Activated T-helper 2 cell treated with anti-CD3 and anti-CD28 coated beads, Interferon-gamma antibody, Interleukin-2, Interleukin-4, amounts not matched to agents 10 μg/mL and 5 μg/mL and 100 μg/mL, durations not matched to agents 14 hours and 24 hours and 36 hours (primary cell): ENCODE measurements at places on chromosomes 13 and 19.

DNA sequence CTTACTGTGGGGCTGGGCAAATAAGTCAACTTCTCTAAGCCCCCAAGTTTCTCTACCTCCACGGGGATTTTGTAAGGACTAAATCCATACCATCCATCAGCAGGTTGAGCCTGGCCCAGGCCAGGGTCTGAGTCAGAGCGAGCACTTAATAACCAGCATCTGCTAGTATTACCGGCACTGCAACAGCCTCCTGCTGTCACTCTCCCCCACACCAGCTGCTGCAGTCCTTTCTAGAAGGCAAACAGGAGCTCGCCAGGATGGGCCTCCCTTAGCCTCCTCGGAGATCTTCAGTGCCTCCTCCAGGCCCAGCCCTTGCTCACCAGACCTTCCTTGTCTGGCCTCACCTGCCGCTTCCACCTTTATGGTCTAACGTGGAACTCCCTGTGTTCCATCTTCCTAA is 3.2 kb downstream of the NAPA start:
- DNase-seq = no peak

- no peak for DNase-seq
Observed at GRCh38 chr13:21557995-21558394, 46.0 kb downstream of the MICU2 start.

DNA sequence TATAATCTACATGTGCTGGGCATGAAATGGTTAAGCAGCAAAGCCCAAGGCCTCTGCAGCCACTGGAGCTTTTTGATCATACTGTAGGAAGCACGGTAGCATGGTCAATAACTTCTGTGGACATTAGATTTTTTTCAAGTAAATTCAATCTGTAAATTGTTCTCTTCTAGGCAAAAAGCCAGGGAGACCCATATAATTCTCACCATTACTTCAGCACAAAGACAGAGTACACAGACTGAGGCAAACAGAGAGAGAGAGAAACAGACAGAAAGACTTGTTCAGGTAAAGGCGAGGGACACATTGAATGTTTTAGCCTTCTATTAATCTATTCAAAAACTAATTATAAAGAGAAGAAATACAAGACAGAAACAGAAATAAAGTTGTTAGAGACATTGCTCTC is 349.4 kb downstream of the RFC3 start:
- DNase-seq = no peak

- no peak for DNase-seq
Observed at GRCh38 chr13:27772651-27773425, 19.4 kb upstream of the GSX1 start.

- DNase-seq = no peak
Observed at GRCh38 chr13:46303742-46304385, 83.2 kb downstream of the RUBCNL start.

DNA sequence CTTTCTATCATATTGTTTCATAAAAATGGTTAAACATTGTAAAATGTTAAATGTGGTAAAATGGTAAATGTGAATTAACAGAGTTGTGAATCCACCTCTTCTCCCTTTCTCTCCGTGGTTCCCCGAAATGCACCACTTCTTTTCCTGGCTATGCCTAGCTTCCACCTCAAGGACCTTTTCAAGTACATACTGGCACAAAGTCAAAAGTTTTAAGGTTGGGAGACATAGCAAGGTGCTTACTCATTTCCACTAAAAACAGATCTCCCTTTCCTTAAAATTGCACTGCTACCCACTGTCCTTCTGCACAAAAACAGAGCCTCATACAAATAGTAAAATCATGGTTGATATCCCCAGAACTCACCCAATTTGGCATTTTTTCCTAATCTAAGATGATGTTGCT is 558.2 kb downstream of the SLITRK6 start:
- DNase-seq = no peak

DNA sequence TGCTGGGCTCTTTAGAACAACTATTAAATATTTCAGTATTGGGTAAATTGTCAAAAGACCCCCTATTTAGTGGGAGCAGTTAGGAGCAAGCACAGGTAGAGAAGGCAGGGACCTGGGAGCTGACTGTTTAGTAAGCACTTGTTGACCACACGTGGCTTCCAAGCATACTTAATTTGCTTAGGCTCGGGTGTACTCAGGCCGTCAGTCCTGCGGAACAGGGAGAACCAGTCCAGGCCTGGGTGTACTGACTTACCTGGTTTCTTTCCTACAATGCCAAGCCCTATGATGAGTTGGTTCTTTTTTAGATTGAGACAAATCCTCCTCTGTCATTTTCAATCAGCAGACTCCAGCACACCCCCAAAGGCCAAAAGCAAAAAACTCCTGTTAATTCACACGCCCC is 90.0 kb downstream of the WDFY2 start:
- DNase-seq = no peak

DNA sequence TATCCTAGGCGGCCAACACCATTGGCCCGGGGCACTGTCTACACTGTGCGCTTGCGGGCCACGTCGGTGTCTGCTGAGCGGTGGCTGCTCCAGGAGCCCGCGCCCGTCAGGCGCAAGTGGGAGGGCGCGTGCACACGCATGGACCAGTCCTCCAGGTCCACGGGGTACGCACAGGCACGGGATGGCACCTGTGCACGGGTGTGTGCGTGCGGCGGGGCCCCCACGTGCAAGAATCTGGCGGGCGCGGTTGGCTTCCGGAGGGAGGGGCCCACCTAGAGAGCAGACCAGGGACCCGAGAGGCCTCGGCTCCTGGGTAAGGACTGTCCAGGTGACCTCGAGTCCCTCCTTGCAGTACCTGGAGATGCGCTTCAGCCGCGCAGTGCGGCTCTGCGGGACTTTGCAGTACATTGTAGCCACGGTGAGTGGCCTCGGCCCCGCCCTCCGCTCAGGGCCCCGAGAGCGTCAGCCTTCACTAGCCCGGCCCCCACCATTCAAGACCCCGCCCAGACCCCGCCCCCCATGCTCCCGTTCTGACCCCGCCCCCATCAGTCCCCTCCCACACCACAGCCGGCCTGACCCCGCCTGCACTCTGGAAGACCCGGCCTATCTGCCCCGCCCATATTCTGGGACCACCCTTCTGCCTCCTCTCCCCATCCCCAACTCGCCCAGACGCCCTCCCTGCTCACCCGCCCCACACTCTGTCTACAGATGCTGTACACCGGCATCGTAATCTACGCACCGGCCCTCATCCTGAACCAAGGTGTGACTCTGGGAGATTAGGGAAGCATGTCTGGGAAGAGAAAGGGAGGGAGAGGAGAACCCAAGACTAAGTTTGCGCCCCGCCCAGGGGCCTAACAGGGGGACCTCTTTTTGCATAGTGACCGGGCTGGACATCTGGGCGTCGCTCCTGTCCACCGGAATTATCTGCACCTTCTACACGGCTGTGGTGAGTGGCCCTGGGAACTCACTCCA is 2.3 kb downstream of the SLC5A5 start:
- peak; percentile 56 for DNase-seq

DNA sequence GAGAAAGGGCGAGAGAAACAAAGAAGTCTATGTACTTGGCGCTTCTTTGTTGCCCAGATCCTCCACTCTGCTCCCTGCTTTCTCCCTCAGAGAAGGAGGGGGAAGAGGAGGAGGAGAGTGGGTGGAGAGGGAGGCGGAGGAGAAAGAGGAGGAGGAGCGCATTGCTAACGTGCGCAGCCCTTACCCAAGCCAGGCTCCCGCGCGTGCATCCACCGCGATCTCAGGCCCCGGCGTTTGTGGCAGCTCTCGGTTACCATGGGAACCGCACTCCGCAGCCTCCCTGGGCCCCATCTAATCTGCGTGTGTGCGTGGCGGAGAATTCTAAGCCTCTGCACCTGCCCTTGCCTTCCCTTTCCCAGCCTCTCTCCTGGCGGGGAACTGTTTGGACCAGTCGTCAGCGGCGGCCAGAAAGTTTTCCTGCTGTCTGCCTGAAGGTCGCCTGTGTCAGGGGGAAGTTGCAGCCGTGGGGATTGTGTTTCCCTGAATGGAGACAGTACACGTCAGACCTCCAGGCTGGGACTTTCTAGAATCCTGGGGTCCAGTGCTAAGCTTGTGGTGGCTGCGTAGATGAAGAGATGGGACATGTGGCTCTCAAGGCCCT is at the start of gene ERICH6B:
Gene ERICH6B, minus strand, starts transcription at position 239 of the 601 bp plus-strand sequence. CDS start 18,734 bp downstream, outside the sequence.
- DNase-seq = no peak

DNA sequence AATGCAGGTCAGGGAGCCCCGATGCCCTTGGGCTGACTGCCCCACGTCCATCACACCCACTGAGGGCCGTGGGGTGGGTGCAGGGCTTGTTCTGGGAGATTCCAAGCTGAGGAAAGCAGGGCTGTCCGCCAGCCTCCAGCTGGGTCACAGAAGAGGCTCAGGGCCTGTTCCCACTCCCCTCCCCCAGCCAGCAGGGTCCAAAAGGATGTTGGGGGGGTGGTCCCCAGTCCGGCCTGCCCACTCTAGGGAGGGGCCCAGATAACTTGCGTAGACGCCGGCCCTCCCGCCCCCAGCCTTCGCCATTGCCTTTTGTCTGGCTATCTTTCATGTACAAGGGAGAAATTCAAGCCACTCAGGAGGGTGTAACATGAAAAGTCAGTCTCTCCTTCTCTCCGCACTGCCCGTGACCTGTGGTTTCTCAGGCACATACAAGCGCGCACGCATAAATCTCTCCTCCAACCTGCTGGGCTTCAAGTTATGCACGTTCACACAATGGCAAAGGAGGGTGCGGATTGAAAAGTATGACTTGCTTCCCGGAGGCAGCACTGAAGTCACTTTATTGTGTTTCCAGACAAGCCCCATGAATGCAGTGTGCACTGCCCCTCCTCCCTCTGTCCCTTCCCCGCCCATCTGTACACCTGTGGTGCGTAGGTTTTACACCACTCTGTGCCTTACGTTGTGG is 20.2 kb downstream of the CARM1 start:
- DNase-seq = no peak

GRCh38 chr13:51818781-51819511 is 15.0 kb upstream of the DHRS12 start:
- no peak for DNase-seq

GRCh38 chr19:27822336-27822735 is 1390.6 kb downstream of the UQCRFS1 start:
- no peak for DNase-seq

- no peak for DNase-seq
Observed at GRCh38 chr13:49216334-49216733, 3.8 kb upstream of the MLNR start.

DNA sequence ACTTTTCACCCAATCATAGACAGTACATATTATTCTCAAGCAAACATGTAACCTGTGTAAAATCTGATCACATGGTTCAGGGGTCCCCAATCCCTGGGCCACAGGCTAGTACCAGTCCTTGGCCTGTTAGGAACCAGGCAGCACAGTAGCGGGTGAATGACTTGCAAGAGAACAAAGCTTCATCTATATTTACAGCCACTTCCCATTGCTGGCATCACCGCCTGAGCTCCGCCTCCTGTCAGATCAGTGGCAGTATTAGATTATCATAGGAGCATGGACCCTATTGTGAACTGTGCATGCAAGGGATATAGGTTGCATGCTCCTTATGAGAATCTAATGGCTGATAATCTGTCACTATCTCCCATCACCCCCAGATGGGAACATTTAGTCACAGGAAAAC is 133.1 kb downstream of the MAB21L1 start:
- DNase-seq = no peak

DNA sequence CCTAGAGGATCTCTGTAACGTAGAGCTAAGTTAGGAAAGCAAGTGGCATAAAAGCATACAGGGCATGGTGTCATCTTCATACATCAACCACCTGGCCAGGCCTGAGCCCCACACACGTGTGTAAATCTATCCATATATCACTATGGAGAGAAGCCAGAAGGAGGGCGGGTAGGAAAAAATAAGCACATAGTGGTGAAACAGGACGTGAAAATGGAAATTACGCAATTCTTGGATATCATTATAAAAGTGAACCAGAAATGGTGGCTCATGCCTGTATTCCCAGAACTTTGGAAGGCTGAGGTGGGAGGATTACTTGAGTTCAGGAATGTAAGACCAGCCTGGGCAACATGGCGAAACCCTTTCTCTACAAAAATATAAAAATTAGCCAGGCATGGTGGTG is 43.4 kb downstream of the PDCD5 start:
- DNase-seq = no peak

GRCh38 chr19:14519860-14520407 is 1.7 kb upstream of the DNAJB1 start:
- no peak for DNase-seq
